ENCODE measurements at places on chromosomes 2 and 18.

DNA sequence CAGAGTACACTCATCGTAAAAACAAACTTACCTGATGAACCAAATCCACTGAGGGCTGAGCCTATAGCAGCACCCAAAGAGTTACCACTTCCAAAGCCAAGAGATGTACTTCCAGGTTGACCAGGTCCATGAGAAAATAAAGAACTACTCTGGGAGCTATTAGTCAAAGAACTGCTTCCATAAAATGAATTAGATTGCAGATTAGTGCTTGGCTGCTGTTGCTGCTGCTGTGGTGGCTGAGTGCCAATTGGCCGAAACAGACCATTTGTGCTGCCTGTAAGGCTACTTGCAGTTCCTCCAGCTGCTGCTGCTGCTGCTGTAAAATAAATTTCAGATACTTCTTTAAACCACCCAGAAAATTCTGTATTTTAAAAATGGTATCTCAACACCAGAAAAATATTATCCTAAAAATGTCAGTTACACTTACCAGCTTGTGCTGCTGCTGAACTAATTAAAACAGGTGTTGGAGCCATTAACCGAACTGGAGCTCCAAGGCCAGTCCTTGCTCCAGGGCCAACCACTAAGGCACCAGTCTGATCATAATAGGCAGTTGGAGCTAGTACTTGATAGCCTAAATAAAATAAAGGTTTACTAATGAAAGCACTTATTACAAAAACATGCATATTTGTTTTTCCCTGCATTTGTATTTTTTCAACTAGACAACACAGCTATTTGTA, 58.1 kb upstream of the SDC1 start:
- DNase-seq, result no peak

GRCh38 chr2:176106581-176107539, at the start of gene HOXD11:
Gene HOXD11, plus strand, starts transcription at chr2:176107280. Its CDS starts 76 bp downstream, at chr2:176107356.
- no peak for DNase-seq

GRCh38 chr2:77522888-77523287, 712 bp upstream of the LRRTM4 start:
- DNase-seq, result no peak

- DNase-seq, result no peak
Observed at GRCh38 chr2:63049211-63049969, 1.2 kb upstream of the OTX1 start.

- no peak for DNase-seq
Observed at GRCh38 chr2:9390991-9391390, 32.3 kb downstream of the ITGB1BP1 start.

DNA sequence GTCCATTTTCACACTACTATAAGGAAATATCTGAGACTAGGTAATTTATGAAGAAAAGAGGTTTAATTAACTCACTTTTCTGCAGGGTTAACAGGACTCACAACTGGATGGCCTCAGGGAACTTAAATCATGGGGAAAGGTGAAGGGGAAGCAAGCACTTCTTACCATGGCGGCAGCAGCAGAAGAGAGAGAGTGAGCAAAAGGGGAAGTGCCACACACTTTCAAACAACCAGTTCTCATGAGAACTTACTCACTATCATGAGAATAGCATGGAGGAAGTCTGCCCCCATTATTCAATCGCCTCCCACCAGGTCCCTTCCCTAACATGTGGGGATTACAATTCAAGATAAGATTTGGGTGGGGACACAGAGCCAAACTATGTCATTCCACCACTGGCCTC, 55.1 kb upstream of the NETO1 start:
- DNase-seq, result no peak

DNA sequence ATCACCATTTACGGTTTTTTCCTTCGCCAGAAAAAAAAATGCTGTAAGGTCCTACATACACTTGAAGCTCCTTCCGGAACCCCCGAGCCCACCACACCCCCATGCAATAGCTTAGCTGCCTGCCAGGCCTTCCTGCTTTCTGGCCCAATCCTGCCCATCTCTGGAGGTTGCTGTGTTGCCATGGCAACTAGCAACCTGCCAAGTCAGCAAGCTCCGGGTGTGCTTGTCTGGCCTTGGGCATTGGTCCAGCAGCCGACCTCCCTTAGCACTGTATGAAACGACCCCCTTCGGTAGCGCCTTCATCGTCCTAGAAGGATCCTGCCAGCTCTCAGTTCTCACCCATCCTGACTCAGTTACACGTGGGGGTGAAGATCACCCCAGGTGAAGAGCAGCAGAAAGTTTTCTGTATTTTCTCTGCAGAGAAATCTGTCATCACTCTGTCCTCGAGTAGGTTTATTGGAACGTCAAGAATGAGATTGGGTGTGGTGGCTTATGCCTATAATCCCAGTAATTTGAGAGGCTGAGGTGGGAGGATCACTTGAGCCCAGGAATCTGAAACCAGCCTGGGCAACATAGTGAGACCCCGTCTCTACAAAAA, 47.4 kb upstream of the MTCL1 start:
- no peak for DNase-seq

- no peak for DNase-seq
Observed at GRCh38 chr18:48090702-48091101, 160.2 kb upstream of the SMAD2 start.

- DNase-seq, result no peak
Observed at GRCh38 chr2:3606370-3607201, 11.7 kb downstream of the COLEC11 start.

- DNase-seq, result no peak
Observed at GRCh38 chr2:58574873-58575272, 333.7 kb upstream of the FANCL start.

DNA sequence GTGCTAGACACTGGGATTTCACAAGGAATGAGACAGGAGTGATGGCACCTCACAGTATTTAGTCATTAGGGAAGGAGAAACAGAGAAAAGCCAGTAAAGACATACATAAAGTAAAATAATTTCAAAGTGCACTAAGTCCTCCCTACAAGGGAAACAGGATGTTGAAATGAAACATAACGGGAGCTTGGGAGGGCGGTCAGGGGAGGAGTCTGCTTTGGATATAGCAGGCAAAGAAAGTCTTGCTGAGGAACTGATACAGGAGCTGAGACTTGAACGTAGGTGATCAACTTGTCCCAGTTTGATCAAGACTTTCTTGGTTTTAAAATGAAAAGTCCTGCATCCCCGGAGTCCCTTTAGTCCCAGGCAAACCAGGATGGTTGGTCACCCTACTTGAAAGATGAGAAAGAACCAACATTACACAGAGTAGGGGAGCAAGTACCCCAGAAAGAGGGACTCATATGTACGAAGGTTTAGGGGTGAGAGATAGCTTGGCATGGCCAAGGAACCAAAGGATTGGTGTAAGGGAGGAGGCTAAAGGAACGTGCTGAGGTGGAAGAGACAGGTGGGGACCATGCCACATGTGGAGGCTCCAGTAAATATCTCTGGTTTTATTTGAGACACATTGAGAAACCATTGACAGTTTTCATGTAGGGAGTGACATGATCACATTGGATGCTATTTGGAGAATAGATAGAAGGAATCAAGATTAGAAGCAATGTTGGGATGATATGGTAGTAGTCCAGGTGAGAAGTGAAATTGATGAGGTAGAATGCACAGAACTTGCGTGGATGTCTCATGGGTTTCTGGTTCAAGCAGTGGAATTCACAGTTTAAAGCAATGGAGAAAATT, 28.4 kb downstream of the FBXO48 start:
- no peak for DNase-seq

DNA sequence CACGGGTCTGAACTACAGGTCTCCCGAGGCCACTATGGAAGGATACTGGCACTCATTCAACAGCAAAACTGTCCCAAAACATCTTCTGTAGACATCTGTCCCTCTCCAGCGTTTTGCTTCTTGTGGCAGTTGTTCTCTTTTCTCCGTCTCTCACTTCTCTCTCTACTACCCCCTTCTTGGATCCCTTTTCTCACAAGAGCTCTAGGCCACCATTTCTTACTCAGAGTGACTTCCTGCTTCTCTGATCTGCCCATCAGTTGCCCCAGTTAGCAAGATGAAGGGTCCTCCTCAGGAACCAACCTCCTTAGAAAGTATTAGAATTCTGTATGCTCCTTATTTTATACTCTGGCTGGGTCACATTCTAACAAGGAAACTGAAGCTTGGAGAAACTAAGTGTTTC, 32.6 kb downstream of the BCL2 start:
- DNase-seq, result no peak

DNA sequence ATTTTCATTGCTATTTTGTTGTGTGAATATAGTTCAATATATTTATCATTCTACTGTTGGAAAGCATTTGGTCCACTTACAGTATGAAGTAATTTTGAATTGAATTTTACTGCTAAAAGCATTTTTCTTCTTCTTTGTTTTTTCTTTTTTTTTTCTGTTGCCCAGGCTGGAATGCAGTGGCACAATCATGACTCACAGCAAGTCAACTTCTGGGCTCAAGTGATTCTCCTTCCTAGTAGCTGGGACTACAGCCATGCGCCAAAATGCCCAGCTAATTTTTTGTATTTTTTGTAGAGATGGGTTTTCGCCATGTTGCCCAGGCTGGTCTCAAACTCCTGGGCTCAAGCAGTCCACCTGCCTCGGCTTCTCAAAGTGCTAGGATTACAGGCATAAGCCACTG, 2.4 kb upstream of the ETAA1 start:
- DNase-seq, result no peak

DNA sequence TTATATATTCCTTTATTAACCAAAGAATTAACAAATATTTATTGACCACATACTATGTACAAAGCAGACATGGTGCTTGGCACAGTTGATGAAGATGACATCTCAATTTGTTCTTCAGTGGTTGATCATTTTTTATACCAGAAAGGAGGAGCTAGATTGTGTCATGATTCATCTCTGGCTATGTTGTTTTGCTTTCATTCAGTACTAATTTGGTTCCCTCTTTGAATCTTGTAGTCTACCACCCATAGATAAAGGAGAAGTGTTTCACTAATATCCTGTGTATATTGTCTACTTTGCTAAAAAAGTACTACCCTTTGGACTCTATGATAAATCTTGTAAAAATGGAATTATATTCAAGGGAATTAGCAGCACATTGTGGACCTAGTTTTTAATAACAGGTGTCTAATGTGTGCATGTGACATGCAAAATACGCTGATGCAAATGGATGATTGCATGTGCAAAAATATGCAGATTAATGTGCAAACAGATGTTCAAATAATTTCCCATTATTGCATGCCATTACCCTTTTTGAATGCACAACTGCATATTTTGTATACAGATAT, 313.2 kb upstream of the ZEB2 start:
- DNase-seq, result no peak

GRCh38 chr18:21264651-21265050, 22.6 kb downstream of the GREB1L start:
- DNase-seq, result no peak

DNA sequence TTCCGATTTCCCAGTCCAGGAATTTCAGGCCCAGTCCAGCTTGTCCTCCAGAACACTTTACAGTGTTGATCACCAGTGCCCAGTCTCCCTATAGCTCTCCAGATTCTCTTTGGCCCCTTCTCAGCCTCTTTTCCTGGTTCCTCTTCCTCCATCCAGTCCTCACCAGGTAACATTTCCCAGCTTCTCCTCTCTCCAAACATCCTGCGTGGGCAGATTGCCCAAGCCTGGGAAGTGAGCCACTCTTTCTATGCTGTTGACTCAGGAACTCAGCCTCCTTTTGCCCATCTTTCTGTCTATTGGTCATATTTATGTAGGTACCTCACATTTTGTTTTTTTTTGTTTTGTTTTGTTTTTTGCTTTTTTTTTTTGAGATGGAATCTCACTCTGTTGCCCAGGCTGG, 109.4 kb downstream of the LYPD1 start:
- DNase-seq, result no peak

DNA sequence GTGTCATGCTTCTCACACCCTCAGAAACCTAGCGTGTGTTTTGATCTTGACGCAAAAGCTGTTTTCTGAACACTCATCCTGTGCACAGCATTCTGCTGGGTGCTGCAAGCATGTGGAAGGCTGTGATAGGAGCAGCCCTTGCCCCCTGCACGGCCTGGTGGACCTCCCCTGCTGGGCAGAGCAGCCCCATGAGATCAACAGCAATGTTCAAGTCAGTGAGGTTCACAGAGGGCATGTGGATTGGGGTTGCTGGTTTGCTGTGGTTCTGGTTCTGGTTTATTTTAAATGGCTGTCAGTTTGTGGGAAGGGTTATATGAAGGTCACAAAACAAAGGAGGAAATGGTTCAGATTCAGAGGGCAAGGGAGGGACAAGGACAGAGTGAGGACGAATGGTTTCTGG, 71.3 kb downstream of the SOWAHC start:
- DNase-seq, result no peak

GRCh38 chr18:58970943-58971790, 106.5 kb downstream of the ZNF532 start:
- peak; percentile 25 for DNase-seq

DNA sequence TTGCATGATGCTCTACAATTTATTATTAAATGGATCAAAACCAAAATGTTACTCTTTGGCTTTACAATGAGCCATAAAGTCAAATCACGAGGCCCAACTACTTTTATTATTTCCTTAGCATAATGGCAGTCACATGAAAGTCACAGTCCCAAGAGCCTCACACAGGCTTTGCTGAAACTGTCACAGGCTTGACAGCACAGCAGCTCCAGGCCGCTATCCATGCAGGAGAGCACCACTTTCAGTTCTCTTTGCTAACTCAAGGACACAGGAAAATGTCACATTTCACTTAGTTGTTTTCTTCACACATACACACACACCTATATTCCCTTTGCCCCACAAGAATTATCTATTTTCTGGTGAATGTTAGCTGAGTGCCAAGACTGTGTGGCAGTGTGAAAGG, 11.1 kb upstream of the MSGN1 start:
- DNase-seq, result no peak

DNA sequence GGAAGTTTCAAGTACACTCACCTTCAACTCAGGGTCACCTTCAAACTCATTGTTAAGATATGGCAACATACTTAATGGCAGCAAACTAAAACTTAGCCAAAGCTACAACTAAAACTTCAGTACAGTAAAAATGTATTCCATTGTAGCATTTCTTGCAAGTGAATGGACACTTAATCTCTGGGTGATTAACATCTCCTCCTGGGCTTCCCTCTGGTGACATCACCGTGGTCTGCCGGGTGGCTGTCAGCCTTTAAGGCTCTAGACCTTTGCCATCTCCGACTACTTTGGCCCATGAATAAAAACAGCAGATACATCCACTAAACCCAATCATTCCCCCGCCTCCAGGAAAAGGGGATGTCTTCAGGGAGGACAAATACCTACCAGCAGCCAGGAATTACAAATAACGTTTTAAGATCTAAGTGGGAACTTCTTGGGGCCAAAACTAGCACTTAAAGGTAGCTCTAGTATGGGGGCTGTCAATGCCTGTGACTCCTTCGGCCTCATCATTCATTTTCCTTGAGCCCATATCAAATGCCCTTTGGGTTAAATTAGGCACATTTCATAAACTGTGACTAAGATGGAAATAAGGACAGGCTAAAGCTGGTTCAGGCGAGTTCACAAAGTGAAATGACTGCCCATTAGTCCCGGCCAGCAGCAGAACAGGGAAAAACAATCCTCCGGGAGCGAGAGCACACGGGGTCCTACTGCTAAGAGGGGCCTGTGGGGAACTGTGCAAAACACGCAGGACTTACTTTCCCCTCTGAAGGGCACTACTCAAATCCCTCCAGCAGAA, 1.1 kb downstream of the TFCP2L1 start:
- DNase-seq, result no peak

DNA sequence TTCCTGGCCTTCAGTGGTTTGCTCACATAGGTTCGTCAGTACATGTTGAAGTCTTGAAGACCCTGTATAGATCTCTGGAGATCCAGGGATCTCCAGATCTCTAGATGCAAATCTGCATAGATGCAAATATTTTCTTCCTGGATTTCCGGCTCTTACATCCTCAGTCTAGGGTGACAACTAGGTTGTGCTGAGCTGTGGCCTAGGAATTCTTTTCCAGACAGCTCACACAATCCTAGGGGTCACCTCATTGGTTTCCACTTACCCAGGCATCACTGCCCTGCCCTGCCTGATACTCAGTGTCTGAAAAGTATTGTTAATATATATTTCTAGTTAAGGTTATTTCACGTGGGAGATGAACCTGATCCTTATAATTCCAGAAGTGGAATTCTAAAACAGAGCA, 105.1 kb upstream of the TTC27 start:
- no peak for DNase-seq
